ENCODE measurements at places on chromosomes 1 and 21.
A peak's percentile ranks its signal among the peaks of the same experiment; 100 is the strongest.

DNA sequence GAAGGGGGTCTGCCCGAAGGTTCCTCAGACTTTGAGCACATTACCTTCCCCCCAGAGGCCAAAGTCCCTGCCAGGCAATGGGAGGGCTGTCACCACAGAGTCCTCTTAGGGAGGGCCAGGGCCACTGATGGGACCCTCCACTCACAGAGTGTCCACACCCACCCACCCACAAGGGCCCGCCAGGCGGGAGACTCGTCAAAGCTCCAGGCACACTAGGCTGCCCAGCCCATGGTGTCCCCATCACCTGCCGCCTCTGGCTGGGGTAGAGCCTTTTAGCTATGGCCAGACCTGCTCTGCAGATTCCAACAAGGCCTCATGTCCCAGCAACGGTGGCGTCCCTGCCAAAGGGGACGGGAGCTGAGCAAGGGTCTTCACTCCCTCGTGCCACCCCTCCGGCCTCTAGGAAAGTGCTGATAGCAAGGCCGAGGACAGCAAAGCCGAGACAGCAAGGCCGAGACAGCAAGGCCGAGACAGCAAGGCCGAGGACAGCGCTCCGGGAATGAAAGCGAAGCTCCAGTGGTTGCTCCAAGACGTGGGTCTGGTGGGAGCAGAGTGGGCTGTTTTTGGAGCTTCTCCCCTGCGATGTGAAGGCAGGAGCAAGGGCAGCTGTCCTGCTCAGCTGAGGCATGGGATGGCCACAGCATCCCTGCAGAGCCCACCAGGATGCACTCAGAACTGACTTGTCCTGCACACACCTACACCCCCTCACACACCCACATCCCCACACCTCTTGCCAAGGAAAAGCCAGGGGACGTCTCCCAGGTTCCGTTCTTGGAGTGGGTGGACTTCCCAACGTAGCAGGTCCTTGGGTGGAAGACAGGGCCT is 123.4 kb downstream of the CRYAA start:
- no peak for DNase-seq

GRCh38 chr1:175167861-175168260 is 24.7 kb downstream of the KIAA0040 start:
- no peak for DNase-seq

DNA sequence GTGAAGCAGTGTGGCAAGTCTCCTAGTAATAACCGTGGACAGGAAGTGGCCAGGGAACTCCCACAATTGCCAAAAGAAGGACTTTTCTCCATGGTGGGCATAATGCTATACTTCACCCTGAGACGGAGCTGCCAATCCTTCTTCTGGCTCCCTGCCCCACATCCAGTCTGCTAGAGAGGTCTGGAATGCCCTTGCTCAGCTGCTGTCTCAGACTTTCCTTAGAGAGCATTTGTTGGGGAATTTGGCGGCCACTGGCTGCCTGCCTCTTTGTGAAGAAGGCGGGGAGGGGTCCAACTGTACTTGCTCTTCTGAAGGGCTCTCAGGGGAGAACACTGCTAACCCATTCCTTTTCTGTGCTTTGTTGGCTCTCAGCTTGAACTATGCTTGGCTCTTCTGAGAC is 123.7 kb upstream of the EDN2 start:
- peak; percentile 33 for DNase-seq

DNA sequence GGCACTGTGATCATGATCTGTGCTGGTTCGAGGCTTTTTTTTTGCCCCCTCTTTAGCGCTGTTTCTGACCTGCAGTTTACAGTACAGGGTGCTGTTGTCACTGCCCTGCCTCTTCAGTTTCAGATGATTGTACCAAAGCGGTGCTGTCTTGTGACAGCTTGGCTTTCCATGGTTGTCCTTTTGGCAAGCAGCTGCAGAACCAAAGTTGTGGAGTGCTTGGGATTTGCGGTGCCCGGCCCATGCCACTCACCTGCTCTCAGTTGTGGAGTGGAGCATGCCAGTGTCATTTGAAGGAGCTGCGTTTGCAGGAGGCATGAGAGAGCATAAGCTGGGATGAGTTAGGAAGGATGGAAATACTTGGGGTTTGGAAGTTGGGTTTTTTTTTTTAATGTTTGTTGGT is 48.4 kb downstream of the DOP1B start:
- DNase-seq = no peak

DNA sequence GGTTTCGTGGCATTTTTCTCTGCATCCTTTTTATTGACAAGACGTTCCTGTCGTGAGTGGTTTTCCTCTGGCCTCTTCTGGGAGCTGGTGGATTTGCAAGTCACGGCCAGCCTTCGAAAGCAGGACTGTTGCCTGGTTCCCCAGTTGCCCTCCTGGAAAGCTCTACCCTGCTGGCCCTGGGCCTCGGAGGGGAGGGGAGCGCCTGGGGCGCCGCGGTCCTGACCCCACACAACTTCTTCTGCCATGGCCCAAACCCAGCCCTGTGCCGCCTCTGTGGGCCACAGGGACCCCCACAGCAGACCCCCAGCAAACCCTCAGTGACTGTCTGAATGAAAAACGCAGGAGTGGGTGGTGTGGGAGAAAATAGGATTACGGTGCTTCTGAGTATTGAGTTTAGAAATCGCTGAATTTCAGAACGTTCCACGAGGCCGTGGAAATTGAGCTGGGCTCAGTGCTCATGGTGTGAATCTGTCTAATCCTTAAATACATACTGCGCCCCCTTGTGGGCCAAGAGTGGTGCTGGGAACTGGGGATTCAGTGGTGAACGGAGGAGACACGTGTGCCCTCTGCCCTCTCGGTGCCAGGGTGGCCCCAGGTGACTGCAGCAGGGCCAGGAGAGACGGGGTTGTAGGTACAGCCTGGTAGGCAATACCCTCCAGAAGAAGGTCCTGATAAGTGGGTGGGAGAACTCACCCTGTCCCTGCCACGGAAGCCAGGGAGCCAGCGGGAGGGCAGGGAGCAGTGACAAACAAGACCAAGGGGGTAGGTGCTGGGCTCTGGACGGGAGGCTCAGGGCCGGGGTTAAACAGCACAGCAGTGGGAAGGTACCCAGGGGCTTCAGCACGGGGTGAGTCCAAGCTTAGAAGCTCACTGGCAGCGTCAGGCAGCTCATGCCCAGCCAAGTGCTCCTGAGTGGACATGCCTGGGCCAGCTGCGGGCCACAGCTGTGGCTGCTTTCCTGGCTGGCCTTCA is 101.2 kb upstream of the COL6A1 start:
- DNase-seq = peak; percentile 57

DNA sequence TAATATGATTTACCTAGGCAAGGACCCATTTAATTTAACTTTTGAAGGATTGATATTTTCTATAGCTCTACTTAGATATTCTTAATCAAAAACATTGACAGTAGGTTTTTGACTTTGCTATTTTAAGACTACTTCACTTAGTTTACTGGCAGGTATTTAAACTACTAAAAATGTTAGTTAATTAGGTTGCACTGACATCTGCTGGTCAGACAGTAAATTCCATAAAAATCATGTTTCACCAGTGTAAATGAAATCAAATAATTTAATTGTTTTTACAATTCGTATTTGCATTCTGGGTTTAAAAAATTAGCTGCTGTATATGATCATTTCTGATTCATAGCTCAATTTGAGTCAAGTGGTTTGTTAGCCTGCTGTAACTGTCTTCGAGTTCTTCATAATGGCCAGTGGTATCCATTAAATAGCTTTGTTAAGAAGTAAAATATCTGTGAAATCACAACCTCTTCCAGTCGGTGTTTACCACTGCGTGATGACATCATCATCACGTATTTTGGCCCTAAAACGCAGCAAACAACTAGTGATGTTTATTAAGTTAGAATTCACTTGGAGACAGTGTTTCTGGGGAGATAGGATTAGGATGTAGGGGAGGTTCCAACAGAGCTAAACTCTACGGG is 26.2 kb downstream of the EXTL2 start:
- DNase-seq = no peak

GRCh38 chr1:112231331-112231730 is 164.7 kb upstream of the CTTNBP2NL start:
- no peak for DNase-seq

DNA sequence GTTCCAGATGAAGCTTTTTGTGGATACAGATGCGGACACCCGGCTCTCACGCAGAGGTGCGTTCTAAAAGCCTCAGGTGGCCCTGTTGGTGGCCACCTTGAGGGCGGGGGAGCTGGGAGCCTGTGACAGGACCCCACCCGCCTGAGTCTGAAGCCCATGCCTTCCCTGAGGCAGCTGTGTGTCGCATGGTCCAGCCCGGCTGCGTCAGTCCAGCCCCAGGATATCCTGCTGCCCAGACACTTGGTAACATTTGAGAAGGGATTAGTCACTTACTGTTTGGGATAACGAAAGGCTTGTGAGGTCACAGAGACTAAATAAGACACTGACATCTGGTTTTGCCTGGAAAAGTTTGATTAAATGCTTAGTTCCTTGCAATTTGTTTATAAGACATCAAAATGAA is 68.9 kb downstream of the UCK2 start:
- no peak for DNase-seq

DNA sequence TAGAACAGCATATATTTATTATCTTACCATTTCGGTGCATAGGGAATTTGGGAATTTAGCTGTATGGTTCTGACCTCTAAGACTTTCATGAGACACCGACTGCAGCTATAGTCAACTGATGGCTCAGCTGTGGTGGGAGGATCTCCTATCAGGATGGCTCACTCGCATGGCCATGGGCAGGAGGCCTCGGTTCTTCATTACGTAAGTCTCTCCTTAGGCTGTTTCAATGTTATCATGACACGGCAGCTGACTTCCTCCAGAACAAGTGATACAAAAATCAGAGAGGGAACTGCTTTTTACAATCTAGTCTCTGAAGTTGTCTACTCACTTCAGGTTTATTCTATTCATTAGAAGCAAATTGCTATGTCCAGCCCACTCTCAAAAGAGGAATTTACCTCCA is 13.3 kb upstream of the CAPN8 start:
- no peak for DNase-seq

DNA sequence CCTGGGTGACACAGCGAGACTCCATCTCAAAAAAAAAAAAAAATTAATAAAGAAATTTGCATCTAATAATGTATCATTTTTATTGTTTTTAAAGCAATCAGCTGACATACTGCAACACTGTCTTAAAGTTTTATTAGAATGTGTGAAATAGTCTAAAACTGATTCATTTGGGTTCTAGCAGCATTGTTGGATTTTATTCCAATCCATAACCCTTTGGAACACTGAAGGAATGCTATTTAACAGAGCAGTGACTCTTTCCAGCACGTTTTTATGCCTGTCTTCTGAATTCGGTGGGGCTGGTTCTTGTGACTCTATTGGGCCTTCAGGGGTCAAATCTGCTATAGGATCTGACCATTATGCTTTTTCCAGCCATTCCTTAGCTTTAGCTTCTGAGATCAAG is 18.2 kb upstream of the FMO4 start:
- DNase-seq = no peak

- no peak for DNase-seq
Observed at GRCh38 chr1:154759196-154759595, 110.9 kb downstream of the KCNN3 start.

DNA sequence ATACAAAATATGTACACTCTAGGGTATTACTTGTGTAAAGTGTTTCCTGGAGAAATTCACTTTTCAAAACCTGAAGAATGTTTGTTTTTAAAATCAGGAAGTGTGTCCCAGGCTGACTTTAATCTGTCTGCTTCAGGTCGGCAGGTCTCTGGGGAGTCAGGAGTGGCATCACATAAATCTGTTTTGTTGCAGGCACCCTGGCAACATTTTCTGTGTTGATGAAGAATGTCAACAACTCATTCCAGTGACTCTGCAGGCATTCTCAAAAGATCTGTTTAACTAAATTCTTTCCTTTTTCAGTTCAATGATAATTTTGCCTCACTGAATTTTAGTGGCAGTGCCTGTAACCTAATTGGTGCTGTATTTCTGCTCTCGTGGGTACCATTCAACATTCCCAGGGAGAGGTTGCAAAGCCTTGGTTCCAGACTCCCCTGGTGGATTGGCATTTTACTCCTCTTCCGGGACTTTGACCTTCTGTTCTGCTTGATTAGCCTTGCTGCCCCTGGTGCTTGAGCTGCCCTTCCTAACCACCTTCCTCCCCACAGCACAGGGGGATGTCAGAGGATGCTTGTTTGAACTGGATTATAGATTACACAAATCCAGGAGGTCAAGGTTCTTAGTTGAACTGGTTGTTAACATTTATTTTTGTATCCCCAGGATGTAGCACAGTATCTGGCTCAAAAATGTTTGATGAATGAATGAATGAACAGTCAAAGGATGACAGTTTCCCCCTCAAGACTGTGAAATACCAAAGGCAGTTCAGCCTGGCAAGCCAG is 55.4 kb upstream of the LPGAT1 start:
- DNase-seq = no peak

DNA sequence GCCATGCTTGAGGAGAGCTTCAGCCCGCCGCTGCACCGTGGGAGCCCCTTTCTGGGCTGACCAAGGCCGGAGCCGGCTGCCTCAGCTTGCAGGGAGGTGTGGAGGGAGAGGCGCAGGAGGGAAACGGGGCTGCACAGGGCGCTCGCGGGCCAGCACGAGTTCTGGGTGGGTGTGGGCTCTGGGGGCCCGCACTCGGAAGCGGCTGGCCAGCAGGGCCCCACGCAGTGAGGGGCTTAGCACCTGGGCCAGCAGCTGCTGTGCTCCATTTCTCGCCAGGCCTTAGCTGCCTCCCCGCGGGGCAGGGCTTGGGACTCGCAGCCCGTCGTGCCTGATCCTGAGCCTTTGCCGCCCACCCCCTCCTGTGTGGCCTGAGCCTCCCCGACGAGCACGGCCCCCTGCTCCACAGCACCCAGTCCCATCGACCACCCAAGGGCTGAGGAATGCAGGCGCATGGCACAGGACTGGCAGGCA is 1554.0 kb downstream of the KCNT2 start:
- no peak for DNase-seq

- no peak for DNase-seq
Observed at GRCh38 chr1:28200234-28200873, 23.9 kb upstream of the PTAFR start.

DNA sequence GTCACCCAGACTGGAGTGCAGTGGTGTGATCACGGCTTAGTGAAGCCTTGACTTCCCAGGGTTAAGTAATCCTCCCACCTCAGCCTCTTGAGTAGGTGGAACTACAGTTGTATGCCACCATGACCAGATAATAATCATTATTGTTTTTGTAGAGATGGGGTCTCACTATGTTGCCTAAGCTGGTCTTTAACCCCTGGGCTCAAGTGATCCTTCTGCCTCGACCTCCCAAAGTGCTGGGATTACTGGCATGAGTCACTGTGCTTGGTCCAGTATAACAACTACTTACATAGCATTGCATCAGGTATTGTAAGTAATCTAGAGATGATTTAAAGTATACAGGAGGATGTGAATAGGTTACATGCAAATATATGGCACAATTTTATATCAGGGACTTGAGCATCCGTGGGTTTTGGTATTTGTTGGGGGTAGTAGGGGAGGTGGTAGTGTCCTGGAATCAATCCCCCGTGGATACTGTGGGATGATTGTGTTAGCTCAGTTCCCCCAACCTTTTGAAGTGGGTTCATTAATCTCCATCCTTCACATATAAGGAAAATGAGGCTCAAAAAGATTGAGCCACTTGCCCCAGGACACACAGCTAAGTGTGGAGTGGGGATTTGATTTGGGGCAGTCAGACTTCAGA is 61.4 kb upstream of the CNIH3 start:
- DNase-seq = no peak

GRCh38 chr1:55172272-55172671 is 42.9 kb downstream of the USP24 start:
- no peak for DNase-seq
